ENCODE measurements at places on chromosomes 16 and 17.

DNA sequence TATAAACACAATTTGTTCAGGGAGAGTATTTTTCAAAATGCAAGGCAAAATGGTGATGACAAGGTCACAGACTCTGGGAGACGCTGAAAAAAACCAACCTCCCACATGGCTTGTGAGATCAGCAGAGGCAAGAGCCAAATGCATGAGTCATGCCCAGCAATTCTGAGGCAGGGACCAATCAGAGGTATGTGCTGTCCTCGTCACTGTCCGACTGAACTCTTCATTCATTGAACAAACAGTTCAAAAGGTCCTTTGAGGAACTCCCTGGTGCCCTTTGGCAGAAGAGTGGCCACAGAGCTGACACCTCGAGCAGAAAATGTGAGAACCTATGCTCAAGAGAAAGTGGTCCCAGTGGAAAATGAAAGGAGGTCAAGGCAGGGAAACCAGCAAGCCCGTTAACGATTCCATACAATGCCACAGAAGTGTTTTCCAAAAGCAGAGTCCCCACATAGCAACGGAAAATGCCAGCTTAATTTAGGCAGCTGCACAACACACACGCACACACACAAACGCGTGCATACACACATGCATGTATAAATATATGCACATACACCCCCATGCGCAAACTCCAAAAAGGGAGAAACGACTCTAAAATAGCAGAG lies 50.9 kb downstream of the CDH11 start:
- DNase-seq: no peak

- DNase-seq: no peak
These were observed 21.5 kb upstream of the ADGRG1 start for GRCh38 chr16:57606847-57607501.

GRCh38 chr16:10877472-10877946 lies 507 bp downstream of the CIITA start:
- peak; percentile 70 for DNase-seq

DNA sequence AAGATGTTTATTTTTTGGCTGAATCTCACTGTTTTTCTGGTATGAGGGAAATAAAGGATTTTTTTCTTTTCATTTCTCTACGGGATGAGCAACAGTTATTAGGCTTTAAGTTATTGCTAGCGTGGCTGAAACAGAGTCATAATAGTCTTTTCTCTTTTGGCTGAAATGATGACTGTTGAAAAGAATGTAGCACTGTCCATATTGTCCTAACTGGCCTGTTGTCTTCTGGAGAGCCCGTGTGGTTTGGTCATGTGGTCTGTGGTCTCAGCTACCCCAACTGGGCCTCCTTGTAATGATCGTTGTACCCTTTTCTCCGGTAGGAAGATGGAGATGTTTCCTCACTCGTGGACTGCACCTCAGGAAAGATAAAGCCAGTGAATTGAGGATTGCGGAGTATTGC lies 36.6 kb downstream of the EPN2 start:
- no peak for DNase-seq

- DNase-seq: peak; percentile 28
These were observed 1.1 kb downstream of the KDM8 start for GRCh38 chr16:27204312-27204915.

- DNase-seq: no peak
These were observed 39.4 kb downstream of the LITAF start for GRCh38 chr16:11547118-11547916.

GRCh38 chr16:29915590-29916247 lies 10.3 kb downstream of the KCTD13 start:
- no peak for DNase-seq

DNA sequence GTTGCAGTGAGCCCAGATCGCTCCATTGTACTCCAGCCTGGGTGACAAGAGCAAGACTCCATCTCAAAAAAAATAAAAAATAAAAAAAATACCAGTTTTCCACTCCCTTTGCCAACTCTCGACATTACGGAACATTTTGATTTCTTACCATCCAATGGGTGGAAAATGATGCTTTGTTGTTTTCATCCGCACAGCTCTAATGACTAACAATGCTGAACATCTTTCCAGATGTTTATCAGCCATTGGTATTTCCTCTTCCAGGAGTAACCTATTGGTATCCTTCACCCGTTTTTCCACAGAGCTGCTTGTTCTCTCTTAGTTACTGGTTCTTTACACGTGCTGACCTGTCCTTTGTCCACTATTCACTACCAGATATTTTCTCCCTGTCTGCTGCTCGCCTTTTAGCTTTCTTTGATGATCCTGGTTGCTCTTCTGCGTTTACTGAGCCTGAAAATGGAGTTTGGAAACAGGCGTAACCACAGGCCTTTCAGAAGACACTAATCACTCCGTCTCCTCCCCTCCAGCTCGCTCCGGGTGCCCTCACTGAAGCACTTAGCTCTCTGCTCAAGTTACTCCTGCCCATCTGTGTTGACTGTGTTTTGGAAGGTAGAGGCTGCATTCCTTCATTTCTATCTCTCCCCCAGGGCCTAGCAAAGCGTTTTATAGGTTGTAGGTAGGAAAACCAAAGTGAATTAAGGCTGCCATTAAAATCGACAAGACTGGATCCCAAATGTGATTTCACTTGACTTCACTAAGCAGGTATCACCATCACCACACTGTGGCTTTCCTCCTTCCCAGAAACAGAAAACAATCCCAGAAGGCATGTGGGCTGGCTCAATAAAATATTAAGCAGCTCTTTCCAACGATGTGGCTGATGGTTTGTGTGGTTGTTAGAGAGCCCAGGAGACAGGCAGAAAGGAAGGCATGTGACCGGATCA lies 8.9 kb downstream of the SHPK start:
- no peak for DNase-seq

DNA sequence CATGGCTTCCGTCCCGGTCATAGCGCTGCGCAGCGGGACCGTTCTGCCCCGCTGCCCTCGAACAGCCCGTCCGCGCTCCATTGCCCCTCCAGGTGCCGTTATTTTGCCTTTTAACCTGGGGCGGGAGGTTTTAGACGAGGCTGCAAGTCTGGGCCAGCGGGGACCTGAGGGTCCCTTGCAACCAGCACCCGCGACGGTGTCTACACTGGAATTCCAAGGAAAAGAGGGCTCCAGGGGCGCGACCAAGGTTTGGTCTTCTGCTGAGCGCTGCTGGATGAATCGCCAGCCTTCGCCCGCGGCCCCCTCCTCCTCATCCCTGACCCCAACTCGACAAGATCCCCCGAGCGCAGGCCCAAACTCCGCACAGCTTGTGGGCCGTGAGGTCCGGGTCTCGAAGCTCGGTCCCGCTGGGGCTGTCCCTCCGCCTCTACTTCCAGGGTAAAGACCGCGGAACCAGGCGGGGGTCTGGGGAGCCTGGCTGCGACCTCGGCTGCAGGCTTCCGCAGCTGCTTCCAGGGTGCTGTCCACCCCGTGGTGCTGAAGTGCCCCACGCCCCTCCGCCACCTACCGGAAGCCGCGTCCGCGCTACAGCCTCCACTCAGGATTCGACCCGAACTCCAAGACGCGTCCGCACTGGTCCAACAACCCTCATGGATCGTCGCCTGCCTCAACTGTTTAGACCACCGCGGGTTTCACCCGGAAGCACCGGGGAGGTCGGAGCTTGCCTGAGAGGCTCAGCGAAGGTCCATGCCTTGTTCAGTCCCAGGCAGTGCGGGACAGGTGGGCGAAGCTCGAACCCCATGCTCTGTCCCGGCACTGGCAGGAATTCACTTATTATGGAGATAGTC lies 10.1 kb upstream of the CA4 start:
- DNase-seq: no peak

DNA sequence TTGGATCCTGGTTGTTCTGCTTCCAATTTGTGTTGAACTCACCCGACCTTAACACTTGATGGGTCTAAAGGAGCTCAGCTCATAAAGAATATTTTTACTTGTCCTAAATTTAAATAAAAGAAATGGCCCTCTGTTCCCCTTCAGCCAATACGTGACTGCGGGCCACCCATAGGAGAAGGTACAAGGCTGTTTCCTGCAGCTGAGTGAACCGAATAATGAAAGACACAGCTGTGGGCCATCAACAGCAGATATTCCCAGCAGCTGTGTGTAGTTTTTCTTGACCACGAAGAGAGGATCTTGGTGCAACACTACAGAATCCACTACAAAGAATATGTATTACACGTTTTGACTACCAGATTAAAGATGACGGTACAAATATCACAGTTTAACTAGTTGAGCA lies 1431.6 kb downstream of the CDH11 start:
- no peak for DNase-seq

GRCh38 chr16:77212741-77213541 lies 13.7 kb downstream of the SYCE1L start:
- DNase-seq: peak; percentile 76

- no peak for DNase-seq
These were observed 43.5 kb downstream of the HS3ST2 start for GRCh38 chr16:22857296-22858025.

DNA sequence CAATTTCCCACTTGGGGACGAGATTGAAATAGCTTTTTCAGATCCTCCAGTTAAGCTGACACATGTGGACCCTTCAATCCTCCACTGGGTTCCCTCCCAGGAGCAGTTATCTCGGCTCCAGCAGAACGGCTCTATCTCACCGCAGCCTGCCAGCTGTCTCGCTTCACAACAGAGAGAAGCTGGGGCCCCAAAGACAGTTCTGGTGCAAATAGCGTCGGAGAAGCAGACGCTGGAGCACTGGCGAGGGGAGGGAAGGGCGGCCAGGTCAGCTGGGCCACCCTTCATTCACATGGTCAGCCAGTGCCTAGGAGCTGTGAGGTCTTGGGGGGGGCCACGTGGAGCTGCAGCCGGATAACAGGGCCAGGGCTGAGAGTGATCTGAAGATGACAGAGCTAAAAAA lies 141.3 kb upstream of the SDK2 start:
- no peak for DNase-seq

DNA sequence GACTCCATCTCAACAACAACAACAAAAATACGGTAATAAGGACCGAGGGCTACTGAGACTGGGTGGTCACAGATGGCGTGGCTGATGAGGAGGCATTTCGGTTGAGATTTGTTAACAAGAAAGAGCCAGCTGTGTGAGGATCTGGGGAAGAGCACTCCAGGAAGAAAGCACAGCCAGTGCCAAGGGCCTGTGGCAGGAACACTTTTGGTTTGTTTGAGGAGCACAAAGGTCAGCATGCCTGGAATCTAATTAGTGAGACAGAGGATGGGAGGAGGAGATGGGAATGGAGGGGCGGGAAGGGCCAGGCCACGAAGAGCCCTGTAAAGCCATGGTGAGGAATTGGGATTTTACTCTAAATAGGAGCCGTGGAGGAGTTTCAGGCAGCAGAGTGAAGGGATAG lies 24.9 kb downstream of the HASPIN start:
- no peak for DNase-seq

DNA sequence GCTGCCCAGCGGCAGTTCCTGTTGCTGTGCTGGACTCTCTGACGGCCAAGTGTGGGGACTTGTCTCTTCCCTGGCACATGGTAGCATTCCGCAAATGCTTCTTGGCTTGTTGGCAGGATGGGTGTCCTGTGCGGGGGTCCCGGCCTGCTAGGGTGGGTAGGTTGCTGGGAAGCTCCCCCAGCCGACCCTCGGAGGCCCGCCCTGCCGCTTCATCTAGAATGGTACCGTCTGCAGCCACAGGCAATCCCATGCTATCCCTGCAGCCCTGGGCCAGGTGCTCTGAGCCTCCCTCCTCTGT lies 78.3 kb upstream of the LHX1 start:
- DNase-seq: no peak
